ENCODE measurements at places on chromosomes 1 and 21.

DNA sequence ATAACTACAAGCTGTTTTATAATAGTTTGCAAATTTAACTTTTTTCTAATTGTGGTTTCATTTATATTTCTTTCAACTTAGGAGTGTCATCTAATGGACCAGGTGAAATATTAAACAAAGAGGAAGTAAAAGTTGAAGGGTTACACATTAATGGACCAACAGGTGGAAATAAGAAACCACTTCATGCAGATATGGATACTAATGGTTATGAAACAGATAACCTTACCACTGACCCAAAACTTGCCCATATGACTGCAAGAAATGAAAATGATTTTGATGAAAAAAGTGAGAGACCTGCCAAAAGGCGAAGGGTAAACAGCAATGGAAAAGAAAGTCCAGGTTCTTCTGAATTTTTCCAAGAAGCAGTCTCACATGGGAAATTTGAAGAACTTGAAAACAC is 59.7 kb downstream of the MIER1 start:
- DNase-seq = no peak

GRCh38 chr1:186420923-186421322 is 40.0 kb downstream of the PDC start:
- no peak for DNase-seq

DNA sequence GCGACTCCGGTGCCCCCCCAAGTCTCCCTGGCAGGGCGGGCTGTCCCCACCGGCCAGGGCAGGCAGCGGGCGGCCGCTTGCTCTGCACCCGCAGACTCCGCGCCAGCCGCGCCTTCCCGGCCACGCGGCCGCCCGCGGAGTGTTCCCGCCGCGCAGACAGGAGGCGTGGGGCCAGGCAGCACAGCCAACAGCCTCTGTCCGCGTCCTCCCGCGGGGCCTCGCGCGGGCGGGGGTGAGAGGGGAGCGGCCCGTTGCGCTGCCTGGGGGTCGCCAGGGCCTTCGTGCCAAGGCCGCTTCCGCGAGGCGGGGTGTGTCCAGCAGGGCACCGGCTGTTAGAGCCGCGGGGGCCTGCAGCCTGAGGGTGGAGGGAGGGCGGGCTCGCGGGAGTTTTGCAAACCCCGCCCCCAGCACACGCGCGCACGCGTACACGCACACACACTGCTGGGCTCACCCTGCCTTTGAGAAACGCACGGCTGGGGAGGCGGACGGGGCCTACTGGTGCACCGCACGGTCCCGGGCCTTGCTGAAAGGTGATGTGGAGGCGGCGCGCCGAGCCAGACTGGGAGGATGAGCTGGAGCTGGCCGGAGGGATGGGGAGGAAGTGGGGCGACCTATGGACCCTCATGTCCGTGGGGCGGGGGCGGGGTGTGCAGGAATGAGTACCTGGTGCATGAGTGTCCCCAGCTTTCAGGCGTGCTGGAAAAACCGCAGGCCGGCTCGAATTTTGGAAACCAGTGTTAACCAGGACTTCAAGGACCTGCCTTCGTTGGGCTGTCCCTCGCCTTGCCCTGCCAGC is 41.5 kb downstream of the KIAA1614 start:
- peak; percentile 83 for DNase-seq

DNA sequence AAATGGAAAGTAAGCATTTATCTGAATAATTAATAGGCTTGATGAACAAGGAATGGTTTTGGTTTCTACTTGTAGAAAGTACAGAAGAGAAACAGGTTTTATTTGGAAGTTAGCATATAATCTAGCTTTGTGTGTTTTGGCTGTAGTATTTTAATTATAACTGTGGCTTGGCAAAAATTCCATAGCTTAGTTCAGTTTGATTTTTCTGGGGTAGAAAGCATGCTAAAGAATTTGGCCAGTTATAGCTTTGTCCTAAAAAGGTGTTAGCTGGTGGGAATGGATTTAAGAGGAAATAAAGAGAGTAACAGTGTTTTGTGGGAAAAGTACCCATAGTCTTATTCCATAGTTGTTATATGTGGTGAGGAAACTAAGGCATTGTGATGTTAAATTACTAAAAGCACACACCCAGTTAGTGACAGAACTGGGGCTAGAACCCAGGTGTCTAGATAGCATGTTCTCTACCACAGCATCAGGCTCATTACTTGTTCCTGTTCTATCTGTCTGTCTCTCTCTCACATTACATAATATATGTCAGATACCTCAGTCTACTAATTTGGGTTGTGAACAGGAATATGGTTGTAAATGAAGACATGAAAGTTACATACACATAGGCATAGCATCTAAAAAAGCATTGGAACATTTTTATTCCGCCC is 55.0 kb downstream of the MPZL1 start:
- DNase-seq = no peak

DNA sequence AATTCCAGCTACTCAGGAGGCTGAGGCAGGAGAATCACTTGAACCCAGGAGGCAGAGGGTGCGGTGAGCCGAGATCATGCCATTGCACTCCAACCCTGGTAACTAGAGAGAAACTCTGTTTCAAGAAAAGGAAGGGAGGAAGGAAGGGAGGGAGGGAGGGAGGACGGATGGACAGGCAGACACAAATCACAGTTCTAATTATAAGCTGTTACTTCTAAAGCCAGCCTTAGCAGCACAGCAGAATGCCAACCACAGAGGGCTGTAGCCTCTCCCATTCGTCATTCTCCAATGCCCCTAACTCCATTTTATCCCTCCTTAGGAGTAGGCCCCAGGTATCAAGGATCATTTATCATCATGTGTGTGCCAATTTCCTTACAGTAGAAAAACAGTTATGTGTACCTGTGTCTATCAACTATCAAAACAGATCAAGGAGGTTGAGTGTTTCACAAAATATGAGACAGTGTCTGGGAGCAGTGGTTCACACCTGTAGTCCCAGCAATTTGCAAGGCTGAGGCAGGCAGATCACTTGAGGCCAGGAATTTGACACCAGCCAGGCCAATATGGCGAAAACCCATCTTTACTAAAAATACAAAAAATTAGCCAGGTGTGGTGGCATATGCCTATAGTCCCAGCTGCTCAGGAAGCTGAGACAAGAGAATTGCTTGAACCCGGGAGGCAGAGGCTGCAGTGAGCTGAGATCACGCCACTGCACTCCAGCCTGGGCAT is 19.1 kb downstream of the USP48 start:
- DNase-seq = no peak

DNA sequence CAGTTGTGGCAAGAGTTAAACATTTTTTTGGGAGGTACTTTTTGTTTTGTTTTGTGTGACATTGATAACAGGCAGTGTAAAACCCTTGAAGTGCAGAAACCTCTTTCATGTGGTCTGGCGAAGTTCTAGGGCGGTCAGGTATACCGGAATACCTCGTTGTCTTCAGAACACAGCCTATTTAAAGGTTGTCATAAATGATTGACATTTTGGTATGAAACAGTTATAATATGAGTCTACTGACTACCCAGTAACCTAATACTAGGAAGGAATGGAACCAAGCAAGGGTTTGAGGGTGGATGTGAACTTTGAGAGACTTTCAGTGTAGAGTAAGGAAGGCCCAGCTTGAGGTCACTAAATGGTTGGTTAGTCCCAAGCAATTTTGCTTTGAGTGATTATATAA is 40.5 kb downstream of the PATJ start:
- DNase-seq = no peak

- DNase-seq = no peak
Observed at GRCh38 chr1:171372418-171373084, 58.6 kb downstream of the FMO4 start.

- no peak for DNase-seq
Observed at GRCh38 chr1:8497210-8497819, 179.4 kb downstream of the SLC45A1 start.

DNA sequence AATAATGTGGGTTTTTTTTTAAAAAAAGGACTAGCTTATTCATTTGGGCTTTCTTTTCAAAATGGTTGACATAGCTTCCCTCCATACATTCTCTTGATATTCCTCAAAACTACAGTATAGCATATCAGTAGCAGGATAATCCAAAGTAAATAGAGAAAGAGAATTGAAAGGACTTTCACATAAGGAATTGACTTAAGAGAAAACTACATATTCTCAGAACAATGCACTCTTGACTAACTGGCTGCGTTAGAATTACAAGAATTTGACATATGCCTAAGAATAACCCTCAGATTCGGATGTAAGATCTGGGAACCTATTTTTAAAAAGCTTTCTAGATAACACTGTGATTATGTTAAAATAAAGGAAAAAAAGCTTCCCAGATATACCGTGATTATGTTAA is 3.1 kb downstream of the PRKAB2 start:
- DNase-seq = no peak

- no peak for DNase-seq
Observed at GRCh38 chr1:160706526-160707235, 4.9 kb downstream of the CD48 start.

GRCh38 chr1:92927870-92928269 is 33.4 kb downstream of the DIPK1A start:
- no peak for DNase-seq

GRCh38 chr21:42081138-42081537 is 10.0 kb downstream of the UMODL1 start:
- no peak for DNase-seq

DNA sequence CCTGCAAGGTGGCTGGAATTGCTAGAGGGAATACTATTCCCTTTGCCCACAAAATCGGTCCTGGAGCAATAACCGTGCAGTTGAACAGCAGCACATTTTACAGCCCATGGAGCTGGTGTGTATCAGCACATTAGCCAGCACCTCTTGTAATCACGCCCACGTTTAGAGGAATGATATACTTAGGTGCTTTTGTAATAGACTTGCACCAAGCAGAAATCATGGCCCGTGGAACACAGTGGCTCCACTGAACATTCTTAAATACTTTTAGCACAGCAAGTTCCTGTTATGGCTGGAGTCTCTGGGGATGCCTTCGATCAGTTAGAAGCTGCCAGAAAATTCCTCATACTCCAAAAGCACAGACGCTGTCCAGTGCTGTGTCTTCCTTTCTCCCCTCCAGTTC is 218.1 kb upstream of the FAM78B start:
- no peak for DNase-seq

DNA sequence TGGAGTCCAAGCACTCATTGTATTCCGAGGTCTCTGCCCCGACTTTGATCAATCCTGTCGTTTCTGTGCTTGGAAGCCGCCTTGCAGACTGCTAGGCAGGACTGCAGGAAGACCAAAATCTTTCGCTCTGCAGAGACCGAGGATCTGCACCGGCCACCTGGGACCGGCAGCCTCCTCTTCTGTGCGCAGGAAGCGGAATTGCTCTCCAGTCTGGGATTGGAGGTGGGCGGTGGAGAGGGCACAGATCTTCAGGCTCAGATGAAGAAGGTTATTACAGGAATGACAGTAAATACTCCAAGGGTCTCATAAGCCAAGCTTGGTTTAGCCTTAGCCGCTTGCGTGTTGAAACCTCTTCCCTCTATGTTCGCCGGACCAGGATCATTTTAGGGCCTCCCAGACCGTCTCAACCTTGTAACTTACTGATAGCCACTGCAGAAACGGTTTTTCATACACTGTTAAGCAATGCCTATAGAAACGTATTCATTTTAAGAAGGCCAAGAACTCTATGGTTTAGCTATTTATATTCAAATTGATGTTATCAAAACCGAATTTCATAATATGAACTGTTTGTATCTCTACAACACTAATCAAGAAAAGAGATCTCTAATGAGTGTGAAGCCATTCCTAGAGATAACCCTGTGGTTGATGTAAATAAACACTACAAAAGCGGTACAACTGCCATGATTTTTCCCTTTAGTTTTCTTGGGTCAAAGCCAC is 1.1 kb downstream of the MIA3 start:
- DNase-seq = peak; percentile 2

DNA sequence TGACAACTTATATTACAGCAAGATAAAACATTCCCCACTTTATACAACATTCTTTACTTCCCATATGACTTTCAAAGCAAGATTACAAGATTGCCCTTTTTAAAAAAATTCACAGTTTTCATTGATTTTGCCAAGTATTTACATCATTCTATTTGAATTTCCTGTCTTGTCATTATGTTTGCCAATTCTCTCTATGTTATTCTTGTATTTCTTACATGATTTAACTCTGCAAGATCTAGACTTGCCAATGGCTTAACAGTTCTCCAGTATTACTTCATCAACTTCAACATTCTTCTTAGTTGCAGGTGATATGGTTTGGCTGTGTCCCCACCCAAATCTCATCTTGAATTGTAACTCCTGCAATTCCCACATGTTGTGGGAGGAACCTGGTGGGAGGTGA is 31.6 kb downstream of the FMO4 start:
- DNase-seq = no peak

DNA sequence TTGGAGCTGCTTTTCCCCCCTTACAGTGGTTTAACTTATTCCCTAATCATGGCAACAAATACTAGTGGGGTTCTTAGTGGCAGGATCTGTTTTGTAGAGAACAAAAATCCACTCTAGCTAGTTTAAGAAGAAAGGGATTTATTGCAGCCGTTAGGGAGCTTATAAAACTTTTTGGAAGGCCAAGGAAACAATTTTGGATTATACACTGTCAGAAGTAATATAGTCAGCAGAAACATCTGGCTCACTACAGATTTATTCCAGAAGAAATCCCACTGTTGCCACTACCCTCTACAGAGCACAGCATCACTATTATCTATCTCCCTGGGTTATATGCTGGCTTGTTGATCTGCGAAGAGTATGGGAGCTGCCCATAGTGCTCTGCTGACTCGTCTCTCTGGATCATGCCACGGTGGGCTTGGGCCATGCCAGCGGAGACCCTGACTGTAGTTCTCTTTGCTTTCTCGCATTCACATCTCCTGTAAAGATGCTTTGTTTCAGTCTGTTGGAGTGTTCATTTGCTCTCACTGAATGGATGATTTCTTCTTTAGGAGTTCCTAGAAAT is 107.5 kb downstream of the ODF2L start:
- no peak for DNase-seq

GRCh38 chr21:15042531-15042930 is 22.3 kb downstream of the NRIP1 start:
- DNase-seq = no peak

- no peak for DNase-seq
Observed at GRCh38 chr1:14292520-14292919, 306.0 kb upstream of the KAZN start.

- DNase-seq = no peak
Observed at GRCh38 chr1:238312969-238313368, 422.2 kb upstream of the ZP4 start.

All from hippocampal formation (tissue), 2 donors.